ENCODE measurements at places on chromosomes 7 and 10. TPM values are rescaled to one million over a fixed set of nuclear protein-coding genes. Genes with fewer than 3 reads are reported as not detected.

DNA sequence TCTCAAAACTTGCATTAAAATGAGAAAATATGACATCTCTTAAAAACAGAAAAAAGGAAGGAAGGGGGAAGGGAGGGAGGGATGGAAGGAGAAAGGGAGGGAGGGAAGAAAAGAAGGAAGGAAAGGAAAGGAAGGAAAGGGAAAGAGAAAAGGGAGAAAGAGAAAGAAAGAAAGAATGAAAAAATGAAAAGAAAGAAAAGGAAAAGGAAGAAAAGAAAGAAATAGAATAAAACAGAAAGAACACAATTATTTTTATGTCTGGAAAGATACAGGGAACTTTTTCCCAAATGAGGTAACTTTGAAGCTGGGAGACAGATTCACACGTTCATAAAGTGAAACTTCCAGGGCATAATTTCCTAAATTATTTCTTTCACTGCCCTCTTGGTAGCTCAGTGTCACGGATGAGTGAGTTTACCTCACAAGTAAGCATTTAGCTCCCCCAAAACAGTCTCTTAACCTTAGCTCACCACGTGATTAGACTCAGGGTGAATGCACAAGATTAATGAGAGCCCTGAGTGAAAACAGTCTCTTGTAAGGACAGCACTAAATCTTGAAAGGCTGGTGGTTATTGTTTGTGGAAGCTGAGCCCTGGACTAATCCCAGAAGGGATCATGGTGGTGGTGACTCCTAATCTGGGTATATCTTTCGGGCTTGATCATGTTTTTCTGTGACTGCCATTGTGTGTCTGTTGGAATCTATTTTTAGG, 74.1 kb upstream of the HDAC9 start:
- no peak for DNase-seq

DNA sequence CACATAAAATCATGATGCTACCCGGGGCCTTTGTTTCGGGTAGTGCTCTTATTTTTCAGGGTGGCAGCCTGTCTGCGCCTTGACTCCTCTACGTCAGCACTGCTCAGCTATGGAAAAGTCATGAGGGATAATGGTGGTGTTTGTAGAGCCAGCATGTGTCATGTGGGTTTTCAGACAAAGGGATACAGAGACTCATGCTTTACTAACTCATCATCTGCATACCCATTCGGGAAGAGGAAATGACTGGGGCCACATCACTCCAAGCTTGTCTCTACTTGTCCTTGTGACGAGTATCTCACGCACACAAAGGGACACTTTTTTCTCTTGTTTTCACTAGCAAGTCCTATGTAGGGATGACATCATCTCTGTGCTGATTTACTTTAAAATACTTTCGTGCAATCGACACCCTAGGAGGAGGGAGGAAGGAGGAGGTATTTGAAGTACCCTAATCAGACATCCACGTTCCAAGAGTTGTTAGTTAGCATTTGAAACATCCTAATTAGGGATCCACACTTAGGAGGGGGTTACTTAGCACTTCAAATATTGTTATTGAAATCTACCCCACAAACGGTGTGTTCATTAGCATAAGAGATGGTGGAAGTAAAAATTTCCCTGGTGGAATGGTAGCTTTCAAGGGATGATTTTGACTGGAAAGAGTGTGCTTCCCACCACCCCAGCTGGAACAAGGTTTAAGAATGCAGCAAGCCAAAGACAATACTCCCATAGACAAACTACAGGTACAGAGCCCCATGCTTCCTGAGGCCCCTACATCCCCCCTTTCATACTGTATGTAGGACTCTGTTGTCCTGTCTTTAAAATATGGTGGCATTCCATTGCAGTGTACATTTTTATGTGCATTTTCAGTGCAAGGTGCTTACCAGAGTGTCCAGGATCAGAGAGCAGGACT, 52.0 kb downstream of the THNSL1 start:
- DNase-seq, result no peak

DNA sequence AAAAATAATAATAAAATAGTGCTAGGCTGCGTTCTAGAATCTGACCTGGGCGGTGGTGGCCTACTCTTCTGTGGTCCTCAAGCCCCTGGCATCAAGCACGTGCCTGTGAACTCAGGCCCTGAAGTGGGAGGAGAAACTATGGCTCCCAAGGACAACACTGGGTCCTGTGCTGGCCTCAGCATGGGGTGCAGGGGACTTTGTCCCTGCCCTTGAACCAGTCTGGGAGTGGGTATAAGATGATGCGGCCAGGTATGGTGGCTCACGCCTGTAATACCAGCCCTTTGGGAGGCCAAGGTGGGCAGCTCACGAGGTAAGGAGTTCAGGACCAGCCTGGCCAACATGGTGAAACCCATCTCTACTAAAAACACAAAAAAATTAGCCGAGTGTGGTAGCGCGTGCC, 5.5 kb downstream of the ZP3 start:
- DNase-seq, result peak; percentile 37

DNA sequence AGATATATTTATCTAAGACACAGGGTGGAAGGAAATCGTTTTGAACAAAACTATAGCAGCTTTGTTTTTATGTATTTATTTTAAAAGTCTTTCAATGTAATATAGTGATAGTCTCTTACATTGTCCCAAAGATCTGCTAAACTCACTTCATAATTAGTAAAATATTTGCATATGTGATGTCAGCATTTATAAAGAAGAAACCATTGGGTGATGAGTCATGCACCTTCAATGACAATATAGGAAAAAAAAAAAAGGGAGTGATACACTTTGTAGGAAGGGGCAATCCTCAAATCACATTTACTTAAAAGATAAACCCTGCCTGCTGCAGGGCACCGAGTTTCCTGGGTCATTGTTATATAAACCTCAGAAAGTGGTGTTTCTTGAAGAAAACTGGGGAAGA, 112.4 kb upstream of the SEMA3C start:
- no peak for DNase-seq

DNA sequence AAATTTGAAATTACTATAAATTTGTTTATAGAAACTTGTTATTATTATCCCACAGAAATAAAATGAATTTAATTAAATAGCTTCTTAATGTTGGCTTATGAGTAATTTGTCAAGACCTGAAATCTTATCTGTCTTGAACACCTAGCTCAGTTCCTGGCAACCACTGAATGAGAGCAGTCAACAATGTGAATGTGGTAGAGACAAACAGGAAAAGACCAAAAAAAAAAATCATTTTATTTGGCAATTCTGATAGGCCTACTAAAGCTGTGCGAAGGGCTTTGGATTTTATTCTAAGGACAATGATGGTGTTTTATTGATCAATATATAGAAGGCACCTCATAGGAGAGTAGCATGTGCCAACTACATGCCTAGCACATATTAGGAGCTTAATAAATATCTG, 127.8 kb upstream of the RSU1 start:
- no peak for DNase-seq

- DNase-seq, result no peak
Observed at GRCh38 chr7:90896458-90896857, 300.3 kb downstream of the CDK14 start.

Gene DTX2
- total RNA-seq, result 61.9 TPM

Gene GHRHR
- not detected for total RNA-seq

Gene ETV1
- 5.3 TPM for total RNA-seq

Gene TMEM196
- total RNA-seq, result not detected

Gene NODAL
- not detected for total RNA-seq

Measured in ascending aorta (tissue), 2 donors.